ENCODE measurements at places on chromosomes 4 and X.

GRCh38 chr4:78313754-78314120, 237.8 kb upstream of the ANXA3 start:
- no peak for DNase-seq

- DNase-seq = no peak
These were observed 33.0 kb downstream of the ARHGAP6 start for GRCh38 chrX:11632732-11633131.

GRCh38 chr4:121380776-121381462, at the start of gene QRFPR:
Gene QRFPR, minus strand, starts transcription at chr4:121381018. Its CDS starts 371 bp downstream, at chr4:121380647.
- no peak for DNase-seq

- no peak for DNase-seq
These were observed 87.7 kb downstream of the SHROOM2 start for GRCh38 chrX:9873952-9874351.

DNA sequence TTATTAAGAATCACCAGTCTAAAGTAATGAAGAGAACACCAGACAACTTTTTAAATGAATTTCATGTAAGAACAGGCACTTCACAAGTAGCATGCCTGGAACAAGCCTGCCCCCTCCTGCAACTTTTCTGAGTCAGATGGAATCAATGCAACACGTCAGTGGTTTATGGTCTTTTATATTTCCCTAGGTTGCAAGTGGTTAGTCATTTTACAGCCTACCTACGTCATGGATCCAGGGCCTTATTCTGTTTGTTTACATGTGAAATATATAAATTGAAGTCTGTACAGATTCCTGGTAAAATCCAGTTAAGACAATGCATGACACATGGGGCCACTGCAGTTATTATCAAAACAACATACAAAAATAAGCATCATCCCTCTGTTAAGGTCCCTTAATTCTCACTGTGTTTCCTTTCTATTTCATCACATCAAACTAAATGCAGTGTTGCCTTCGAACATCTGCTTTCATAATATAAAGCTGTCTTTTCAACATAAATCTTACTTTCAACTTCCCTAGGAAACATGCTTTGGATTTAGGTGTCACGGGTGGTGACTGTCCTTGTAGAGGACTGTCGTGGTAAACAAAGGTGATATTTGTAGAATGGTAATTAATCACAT, 309.3 kb downstream of the FRMPD4 start:
- DNase-seq = no peak

GRCh38 chr4:147328189-147328588, 152.7 kb upstream of the EDNRA start:
- no peak for DNase-seq

- no peak for DNase-seq
These were observed 31.6 kb upstream of the STIM2 start for GRCh38 chr4:26829018-26829417.

GRCh38 chrX:46770817-46771163, 11.9 kb upstream of the SLC9A7 start:
- DNase-seq = no peak

GRCh38 chr4:140980426-140981200, 152.7 kb downstream of the RNF150 start:
- DNase-seq = no peak

GRCh38 chrX:44996277-44996676, 123.3 kb downstream of the KDM6A start:
- DNase-seq = no peak

DNA sequence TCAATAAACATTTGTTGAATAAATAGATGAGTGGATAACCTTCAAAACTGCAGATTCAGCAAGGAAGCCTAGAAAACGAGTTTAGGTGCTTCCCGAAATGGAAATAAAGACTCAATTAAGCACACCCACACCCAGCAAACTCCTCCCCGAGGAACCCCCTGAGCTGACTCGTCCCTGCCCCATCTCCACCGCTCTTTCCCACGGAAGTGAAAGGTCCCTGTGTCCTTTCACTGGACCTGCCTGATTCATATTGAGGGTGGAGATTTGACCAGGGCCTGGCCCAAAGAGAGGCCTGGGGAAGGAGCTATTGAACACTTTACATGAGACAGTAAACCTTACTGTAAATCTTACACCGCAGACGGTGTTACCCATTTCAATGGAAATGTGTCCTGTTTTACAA, 129.1 kb downstream of the CPZ start:
- DNase-seq = no peak

DNA sequence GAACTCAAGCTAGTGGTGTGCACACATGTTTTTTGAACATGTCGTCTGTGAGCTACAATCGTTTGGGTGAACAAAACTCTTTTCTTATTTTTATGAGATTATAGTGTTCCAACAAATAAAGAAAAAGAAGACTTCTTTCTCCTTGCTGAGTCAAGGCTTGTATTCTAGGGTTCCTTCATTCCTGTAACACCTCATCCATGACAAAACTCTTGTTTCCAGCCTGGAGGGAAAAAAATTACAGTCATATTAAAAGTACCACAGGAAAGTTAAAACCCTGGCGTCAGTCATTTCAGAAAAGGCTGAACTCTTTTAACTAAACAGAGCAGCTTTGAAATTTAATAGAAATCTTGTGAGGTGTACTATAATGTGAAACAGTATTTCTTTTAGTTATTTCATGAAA, 79.2 kb upstream of the BOD1L1 start:
- DNase-seq = no peak

DNA sequence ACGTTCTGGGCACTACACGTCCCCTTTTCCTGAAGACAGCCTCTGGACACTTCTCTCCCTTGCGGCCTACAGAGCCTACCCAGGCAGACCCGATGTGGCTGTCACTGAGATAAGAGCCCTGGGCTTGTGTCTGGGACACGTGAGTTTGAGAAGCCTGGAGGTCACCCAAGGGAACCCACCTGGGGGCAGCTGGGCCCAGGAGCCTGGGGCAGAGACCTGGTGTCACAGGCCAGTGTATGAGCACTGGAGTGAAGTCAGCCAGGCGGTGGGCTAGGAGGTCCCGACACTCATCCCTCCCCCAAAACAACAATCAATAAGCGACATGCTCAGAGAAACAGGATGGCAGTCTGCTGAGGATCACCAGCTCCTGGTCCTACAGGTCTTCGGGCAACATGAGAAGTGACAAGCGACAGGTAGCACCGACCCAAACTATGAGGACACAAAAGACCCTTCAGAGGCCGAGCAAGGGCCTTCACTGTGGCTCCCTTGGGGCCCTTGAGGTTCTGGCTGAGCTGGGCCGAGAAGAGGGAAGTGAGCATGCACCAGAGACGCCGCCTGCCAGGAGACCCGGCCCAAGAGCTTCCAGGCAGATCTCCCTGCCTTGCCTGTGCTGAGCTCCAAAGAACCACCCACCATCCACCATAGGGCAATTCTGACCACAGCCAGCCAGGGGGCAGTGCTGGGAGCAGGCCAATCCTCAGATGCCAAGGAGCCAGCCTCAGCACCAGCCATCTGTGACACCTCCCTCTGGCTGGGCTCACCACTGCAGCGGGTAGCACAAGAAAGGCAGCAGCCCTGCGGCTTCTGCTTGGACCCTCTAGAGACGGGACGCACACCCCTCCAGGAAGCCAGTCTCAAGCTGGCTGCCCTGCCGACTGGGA, 11.0 kb upstream of the DUSP9 start:
- DNase-seq = no peak

GRCh38 chr4:7557456-7557855, 122.7 kb upstream of the PSAPL1 start:
- DNase-seq = no peak

Measured in activated CD8-positive, alpha-beta memory T cell treated with anti-CD3 and anti-CD28 coated beads for 1 hour (primary cell).